Large intestine (tissue), 12 donors: ENCODE measurements at places on chromosomes 2 and 18. TPM values are rescaled to one million over a fixed set of nuclear protein-coding genes. Genes with fewer than 3 reads are reported as not detected.

The BAZ2B gene
- polyA plus RNA-seq, result 52.9 TPM

The PLGLB2 gene
- polyA plus RNA-seq, result 2.4 TPM

- no peak for DNase-seq
These were observed 216.0 kb downstream of the NYAP2 start for GRCh38 chr2:225615514-225615913.

GRCh38 chr18:2197946-2198345 is 373.4 kb downstream of the METTL4 start:
- DNase-seq, result no peak

The GCG gene
- polyA plus RNA-seq, result 83.8 TPM

DNA sequence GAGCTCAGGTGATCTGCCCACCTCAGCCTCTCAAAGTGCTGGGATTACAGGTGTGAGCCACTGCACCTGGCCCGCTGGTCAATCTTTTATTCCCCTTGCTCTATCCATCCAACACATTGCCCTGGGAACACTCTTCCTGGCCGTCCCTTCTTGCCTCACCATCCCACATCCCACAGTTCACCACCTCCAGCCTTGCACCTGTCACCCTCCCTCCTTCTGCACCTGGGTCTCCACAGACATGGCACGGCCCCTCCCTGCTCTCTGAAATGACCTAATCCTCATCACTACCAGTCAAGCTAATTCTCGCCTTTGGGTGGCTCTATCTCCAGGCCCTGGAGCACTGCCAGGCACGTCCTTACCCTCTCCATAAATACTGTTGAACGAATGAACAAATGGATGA is 116.9 kb upstream of the TEX51 start:
- no peak for DNase-seq

GRCh38 chr2:3051266-3051665 is 326.4 kb downstream of the EIPR1 start:
- no peak for DNase-seq

The CABLES1 gene
- polyA plus RNA-seq, result 11.1 TPM

- no peak for DNase-seq
These were observed 610.9 kb downstream of the LRP1B start for GRCh38 chr2:141519906-141520305.

GRCh38 chr2:64913357-64913869 is 75.8 kb upstream of the SLC1A4 start:
- DNase-seq, result no peak

- no peak for DNase-seq
These were observed 19.7 kb downstream of the STARD7 start for GRCh38 chr2:96188821-96189526.

GRCh38 chr2:38105922-38106321 is 30.0 kb upstream of the CYP1B1 start:
- no peak for DNase-seq
